Colonic mucosa (tissue), 4 donors: ENCODE measurements at places on chromosomes 2 and 18.

DNA sequence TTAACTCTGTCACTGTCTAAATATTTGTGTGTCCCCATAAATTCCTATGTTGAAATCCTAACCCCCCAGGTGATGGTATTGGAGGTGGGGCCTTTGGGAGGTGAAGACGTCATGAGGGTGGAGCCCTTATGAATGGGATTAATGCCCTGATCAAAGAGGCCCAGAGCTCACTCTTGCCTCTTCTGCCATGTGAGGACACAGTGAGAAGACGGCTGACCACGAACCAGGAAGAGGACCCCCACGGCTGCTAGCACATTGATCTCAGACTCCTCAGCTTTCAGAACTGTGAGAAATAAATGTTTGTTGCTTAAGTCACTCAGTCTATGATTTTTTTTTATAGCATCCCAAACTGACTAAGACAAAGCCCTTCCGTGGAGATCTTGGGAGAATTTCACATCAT lies 71.2 kb downstream of the BCL2L11 start:
- no peak for DNase-seq

DNA sequence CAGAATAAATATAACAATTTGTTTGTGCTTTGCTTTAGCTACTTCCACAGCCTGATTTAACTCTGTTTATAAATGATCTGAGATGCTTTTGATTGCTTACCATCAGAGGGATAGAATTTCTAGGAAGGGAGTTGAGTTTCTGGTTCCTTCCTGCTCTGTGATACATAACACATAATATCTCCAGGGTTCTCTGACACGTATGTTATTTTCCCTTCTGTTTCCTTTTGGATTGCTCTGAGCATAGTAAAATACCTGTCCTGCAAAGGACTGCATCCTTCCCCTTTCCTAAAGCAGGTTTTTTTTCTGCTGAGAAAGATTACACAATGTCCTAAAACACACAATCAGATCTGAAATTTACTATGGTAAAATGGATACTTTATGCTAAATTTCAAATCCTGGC lies 76.1 kb downstream of the CABYR start:
- no peak for DNase-seq

DNA sequence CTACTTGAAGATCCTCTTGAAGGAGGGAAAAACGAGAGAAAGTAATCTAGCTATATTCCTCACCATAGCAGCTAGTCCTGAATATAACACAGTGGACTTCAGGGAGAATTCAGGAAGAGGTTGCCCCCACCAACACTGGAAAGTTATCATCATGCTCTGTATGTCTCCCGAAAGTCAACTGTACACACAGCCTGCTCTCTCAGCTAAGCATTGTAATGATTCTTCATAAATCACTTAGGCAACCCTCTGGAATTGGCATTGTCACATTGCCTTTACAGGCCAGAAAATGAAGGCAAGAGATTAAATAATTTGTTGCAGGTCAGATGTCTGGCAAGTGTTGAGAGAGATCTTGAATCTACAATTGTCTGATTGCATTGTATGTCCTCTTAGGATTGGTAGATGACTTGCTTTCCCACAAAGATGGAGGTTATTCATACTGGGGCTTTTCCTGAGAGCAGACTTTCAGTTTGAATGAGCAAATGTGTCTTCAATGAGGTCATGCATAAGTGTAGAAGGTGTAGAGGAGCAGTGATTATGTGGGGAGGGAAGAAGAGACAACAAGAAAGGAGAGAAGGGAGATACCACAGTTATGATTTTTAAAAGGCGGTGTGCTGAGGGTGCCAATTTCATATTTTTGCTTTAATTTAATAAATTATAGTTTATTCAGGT lies 667.2 kb downstream of the DCDC2C start:
- no peak for DNase-seq

GRCh38 chr2:112621790-112622527 lies 23.8 kb upstream of the SLC20A1 start:
- no peak for DNase-seq

DNA sequence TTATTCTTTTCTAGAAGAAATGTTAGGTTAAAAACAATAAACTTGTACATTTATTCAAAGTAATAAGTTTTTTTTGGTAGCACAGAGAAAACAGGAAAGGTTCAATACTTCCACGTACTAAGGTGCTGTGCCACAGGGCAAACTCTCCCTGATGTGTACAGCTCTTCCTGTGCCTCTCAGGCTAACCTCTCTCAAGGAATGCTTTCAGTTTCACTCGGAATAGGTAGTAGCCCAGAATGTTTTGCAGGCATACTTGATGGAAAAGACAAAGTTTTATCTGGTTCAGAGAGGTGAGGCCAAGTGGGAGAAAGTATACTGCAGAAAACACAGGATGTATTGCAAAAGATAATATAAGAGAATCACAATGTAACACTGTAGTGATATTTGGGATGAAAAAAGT lies 171.0 kb upstream of the ZFP36L2 start:
- DNase-seq = no peak

GRCh38 chr2:156486147-156486546 lies 50.0 kb downstream of the GPD2 start:
- no peak for DNase-seq

- DNase-seq = no peak
Observed at GRCh38 chr18:47898696-47899095, 31.8 kb downstream of the SMAD2 start.

DNA sequence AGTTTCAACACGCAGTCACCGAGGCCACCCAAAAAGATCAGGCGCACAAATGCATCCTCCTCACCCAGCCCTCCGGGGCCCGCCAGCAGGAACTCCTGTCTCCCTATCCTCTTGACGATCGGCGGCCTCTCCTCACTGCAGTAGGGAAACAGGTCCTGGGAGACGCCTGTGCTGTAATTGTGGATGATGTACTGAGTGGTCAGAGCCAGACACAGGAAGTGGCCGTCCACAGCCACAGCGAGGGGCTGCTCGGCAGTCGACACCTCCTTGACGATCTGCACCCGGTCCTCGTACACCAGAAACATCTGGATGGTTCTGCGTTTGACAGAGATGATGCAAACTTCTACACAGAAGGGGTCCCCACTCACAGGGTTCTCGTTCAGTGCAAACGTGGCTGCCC lies 22.0 kb downstream of the TGFBRAP1 start:
- no peak for DNase-seq

DNA sequence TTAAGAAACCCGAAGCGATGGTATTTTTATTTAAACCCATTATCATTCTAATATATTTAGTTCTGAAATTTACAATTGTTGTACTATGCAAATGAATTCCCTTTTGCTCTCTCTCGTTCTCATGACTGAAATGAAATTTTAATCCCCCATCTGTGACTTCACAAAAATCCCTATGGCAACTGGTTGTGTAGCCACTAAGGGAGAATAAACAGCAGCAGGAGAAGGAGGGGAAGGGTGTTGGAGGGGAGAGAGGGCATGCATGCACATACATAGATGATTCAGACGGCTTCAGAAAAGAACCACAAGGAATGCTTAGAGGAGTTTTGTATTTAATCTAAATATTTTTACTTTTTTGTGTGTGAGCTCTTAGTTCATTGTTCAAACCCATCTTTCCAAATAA lies 36.8 kb downstream of the CPS1 start:
- no peak for DNase-seq

DNA sequence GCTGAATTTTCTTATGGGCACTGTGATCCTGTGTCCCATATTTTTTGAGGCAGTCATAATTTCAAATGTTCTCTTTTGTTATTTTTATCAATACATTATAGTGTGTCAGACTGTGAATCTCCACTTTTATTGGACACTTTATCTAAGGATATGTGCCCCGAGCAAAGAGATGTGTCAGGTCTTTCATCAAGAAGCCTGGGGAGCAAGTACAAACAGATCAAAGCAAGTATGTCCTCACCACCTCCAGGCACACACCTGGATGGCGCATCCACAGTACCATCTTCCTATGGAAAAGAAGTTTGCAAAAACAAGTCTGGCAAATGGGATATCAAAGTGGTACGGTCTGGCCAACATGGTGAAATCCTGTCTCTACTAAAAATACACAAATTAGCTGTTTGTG lies 81.0 kb upstream of the ZNF236 start:
- no peak for DNase-seq

- no peak for DNase-seq
Observed at GRCh38 chr2:36184848-36185247, 170.7 kb upstream of the CRIM1 start.

- peak; percentile 64 for DNase-seq
Observed at GRCh38 chr2:178282075-178282815, 87.9 kb downstream of the OSBPL6 start.

GRCh38 chr2:144518748-144519596 lies 947 bp downstream of the ZEB2 start:
- no peak for DNase-seq

GRCh38 chr18:46013484-46014189 lies 46.5 kb upstream of the EPG5 start:
- no peak for DNase-seq

DNA sequence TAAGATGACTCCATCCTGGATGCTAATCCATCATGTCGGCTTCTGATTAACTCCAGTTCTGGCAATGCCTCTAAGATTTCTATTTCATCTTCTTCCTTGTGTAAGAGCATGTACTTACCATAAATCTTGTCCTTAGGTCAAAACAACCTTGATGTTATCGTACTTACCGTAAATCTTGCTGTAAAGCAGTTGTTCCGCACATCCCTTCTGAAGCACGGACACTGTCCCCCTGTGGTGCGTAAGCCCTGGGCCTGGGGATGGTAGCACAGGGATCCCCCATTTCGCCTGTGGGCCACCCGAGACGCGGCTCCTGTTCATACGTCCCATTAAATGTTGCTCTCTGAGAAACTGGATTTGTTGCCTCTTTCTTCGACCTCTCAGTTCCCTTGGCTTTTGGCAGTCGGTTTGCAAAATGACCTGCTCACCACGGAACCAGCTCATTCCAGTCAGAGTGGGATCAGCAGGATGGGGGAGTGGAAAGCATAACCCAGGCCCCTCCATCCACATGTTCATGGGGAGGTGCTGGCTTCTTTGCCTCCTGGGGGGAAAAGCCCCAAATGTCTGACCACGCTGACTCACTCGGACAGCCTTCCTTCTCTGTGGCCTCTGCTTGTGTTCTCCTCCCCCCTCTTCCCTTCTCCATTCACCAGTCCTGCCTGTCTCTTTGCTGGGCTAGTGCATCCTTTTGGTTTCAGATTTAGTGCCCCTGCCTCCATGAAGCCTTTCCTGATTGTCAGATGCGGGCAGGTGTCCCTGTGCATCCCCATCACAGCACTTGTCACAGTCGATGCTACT lies 49.9 kb downstream of the RAB31 start:
- no peak for DNase-seq

GRCh38 chr18:24370120-24370519 lies 27.5 kb downstream of the OSBPL1A start:
- DNase-seq = no peak

DNA sequence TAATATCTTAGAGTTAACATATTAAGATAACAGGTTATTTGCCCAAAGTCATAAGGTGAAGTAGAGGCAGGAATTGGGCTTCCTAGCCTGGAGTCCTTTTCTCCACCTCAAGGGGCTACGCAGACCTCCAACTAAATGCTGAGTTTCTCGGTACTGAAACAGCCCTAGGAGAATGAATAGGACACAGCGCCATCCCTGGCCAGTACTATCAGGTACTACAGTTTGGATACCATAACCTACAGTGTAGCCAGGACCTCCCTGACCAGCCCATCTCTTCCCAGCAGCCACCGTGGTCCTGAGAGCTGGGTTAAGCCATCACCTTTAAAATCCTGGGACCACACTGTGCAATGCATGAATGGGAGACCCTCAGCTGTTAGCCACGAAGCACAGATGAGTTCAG lies 15.7 kb downstream of the CASP8 start:
- DNase-seq = no peak
